ENCODE measurements at places on chromosomes 5 and 9.

DNA sequence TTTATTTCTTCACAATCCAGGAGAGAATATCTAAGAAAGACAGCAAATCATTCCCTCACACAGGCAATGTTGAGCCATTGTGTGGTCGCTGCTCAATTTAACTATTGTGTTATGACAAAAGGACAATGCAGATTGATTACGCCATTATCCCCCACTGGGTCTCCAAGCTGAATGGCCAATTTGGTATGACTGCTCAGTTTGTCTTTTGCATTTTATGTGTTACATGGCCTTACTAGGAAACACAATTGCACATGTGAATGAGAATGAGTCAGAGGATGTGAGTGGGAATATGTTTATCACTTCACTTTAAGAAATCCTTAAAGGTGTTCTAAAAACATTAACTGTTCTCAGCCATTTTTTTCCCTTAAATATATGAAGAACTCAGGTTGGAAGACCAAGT lies 108.3 kb downstream of the FAM174A start:
- DNase-seq, result no peak

GRCh38 chr5:77167695-77168121 lies 42.8 kb upstream of the PDE8B start:
- DNase-seq, result no peak

DNA sequence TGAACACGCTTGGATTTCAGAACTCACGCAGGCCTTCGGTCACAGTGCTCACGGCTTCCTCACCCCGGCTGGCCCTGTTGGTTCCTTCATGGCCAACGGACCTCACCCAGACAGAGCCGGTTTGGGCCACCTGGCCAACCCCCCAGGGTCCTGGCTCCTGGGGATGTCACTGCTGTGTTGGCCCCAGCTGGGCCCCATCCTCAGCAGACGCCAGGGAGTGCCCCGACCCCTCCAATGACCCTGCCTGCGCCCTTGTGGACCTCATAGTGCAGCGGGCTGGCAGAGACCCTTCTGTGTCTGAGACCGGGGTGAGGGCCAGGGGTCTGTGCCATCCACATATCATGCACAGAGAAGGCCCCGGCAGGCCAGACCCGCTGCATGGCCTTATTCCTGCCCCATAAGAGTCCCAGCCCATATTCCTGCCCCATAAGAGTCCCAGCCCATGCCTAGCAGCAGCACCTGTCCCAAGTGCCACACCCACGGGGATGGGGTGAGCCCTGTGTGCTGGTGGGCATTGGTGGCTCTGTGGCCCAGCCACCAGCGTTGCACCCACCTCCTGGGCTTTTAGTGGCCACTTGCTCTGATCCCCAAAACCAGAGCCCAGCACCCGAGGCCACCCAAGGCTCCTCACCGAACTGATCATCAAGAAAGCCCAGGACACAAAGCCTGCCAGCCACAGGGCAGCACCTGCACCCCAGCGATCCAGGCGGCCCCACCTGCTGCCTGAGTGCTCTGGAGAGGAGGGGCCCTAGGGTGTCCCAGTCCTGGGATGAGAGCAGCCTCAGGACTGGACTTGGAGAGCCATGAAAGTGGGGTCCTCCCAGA lies 1.3 kb upstream of the LPCAT1 start:
- no peak for DNase-seq

DNA sequence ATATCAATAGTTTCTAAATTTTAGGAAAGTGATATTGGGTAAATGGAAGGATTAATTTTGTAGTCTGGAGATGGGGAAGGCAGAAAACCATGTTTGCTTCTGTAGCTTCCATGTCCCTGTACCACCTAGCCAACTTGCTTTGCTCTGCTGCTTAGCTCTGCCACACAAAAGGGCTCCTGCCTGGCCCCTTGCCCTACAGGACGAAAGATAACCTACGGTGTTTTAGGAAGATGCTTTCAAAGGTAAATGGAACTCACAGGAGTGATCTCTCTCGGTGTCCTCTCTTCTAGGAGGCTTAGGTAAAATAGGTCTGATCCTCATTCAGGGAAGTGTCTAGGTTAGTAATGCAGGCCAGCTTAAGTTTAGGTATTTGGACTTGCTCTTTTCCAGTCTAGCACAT lies 37.8 kb upstream of the DMXL1 start:
- no peak for DNase-seq

GRCh38 chr9:117927354-117927753 lies 223.2 kb downstream of the TLR4 start:
- no peak for DNase-seq

- DNase-seq, result no peak
Measured at GRCh38 chr5:132205385-132206125, 22.1 kb downstream of the P4HA2 start.

DNA sequence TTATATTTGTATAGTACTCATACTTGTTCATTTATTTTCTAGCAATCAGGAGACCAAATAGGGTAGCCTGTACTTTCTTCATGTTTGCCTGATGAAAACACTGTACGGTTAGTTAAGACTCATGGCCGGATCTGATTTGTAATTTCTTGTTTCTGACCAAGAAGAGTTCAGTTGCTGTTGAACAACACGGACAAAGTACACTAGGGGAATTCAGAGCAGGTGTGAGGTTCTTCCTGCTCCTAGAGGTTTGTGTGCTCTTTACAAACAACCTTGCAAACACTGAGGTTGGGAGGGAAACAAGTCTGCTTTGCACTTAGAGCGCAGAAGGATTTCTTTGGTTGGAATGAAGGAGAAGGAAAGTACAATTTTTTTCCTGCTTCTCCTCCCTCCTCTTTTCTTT lies 69.7 kb downstream of the TRIO start:
- no peak for DNase-seq

DNA sequence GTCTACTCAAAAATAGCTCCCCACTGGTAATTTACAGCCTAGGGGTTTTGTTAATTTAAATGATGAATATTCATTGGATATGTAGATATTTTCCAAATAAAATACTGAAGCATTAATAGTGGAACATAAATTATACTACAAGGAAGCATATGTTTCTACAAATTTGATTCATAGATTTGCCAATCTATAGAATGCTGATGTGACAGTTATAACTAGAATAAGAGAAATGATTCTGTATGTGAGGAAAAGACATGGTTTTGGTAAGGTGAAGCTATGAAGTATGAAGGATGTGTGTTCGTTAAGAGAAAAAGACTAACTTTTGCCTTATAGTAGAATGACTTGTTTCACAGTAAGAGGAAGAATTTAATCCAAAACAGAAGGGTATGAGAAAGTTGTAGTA lies 61.3 kb downstream of the IARS1 start:
- DNase-seq, result no peak

GRCh38 chr5:77718934-77719610 lies 57.1 kb downstream of the TBCA start:
- DNase-seq, result no peak

DNA sequence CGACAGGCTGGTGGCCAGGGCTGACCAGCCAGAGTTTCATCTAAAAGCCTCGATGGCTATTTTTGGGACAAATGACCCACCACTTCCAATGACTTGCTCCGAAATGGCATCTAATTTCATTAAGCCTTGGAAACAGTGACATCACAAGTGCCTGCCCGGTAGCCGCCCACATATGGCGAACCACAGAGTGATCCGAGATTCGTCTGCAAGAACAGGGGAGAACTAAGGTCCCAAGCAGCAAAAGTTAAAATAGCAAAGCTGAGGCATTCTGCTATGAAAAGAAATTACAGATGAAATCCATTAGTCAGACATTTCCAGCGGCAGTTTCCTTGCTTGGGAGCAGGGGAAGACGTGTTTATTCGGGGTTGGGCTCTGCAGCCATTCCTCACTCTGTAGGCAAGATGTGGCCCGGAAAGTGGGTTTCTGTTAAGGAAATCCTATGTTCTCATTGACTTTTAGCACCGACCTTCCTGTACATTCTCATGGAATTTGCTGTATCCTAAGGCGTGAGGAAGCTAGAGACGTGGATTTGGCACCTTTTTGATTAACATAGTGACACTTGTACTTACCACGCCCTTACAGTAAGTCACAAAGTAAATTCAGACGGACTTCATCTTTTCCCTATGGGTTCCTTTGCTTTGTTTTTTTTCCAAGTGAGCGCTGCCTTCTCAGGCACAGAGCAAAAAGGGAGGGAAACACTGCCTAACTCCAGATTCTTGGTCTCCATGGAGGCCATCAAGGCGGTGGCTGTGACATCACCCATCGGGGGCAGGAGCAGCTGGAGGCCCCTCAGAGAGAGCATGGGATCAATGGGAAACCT lies 45.1 kb downstream of the ERGIC1 start:
- no peak for DNase-seq

- DNase-seq, result peak; percentile 25
Measured at GRCh38 chr5:17282283-17283120, 65.1 kb downstream of the BASP1 start.

DNA sequence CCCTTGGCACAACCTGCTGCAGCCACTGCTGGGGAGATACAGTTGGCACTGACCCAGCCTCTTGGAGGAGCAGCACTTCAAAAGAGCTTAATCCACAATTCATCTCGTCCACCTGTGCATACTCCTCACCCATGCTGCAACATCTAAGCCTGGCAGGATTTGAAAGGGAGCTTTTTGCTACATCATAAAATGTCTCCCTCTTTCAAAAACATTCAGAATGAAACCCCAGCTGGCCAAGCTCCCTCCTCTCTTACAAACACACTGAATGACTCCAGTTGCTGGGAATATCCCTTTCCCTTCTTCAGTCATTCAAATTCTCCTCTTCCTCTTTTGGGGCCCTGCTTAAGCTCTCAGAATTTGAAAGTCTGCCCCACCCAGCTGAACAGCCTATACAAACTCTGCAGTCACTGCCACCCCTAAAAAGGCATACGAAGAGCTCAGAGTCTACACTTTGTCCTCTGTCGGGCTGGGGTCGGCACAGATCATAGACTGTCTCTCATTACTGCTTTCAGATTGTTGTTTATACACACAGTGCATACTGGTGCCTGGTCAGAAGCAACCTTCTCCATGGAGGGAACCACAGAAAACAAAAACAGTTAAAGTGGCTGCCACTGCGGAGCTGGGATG lies 8.8 kb upstream of the C5orf15 start:
- DNase-seq, result no peak

- DNase-seq, result peak; percentile 37
Measured at GRCh38 chr5:149079883-149080282, 17.0 kb upstream of the SH3TC2 start.

GRCh38 chr9:93129286-93129685 lies 4.8 kb downstream of the NINJ1 start:
- DNase-seq, result no peak

- no peak for DNase-seq
Measured at GRCh38 chr9:11833056-11833455, 860.1 kb upstream of the TYRP1 start.

DNA sequence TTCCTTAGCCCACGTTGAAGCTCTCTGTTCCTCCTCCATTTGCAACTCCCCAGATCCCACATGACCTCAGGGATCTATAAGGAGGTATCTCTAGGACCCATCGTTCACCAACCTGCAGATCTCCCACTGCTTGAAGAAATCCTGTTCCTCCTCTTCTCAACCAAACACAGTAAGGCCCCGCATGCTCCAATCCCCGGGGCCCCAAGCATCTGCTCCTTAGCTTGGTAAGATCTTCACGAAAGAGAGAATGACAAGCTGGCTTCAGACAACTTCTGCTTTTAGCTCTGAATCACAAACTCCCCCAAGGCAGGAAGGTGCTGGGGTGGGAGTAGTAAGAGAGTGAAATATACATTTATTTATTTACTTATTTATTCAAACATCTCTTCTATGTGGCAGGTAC lies 33.0 kb upstream of the ARHGAP26 start:
- peak; percentile 83 for DNase-seq
